Putamen (tissue), 1 donor: ENCODE measurements at places on chromosomes 7 and 10.

- no peak for DNase-seq
Observed at GRCh38 chr10:62723375-62723774, 81.1 kb upstream of the ADO start.

GRCh38 chr7:68900096-68900495, 698.2 kb upstream of the AUTS2 start:
- DNase-seq: no peak

- no peak for DNase-seq
Observed at GRCh38 chr10:93068411-93069244, 5.1 kb upstream of the CYP26A1 start.

DNA sequence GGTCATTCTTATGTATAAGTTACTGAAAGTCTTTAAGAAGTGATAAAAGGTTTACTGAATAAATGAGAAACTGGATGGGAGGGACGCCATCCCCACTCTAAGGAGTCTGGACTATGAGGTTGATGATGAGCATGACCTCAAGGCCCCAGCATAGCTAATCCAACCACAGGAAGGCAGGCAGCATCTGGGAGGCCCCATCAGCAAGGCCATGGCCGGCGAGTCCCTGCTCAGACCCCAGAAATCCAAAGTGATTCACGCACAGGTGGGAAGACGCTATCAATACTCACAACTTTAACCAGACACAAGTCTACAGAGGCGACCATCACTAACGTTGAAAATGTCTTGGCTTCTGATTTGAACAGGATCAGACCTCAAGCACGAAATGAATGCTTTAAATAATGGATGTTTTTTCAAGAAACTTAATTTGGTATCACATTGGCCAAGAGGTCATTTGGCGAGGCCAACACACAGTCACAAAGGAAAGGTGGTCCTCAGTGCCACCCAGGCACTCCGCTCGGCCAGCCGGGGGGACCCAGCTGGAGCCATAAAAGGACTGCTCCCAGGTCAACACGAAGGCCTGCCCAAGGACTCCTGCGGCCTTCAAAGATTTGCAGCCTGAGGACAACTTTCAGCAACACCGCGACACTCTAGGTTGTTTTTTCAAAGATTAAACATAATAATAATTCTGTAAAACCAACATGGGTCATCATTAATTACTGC, 228.5 kb downstream of the PTPRN2 start:
- DNase-seq: no peak

- no peak for DNase-seq
Observed at GRCh38 chr10:72333112-72334015, 21.4 kb downstream of the DNAJB12 start.

DNA sequence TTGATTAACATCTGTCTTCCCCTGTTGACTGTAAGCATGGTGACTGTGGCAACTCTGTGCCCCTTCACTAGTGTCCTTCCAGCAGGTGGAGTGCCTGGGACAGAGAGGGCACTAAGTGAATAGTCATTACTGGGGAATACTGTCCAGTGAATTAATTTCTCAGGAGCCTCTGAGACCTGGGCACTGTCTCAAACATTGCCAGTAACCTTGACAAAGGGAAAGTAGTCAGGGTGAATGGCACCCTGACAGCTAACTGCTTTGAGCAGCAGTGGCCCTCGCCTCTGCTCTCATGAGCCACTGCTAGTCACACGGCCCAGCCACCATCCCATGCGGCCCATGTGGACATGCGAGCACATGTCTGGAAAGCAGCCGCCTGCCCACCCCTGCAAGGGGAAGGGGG, 13.1 kb upstream of the GRB10 start:
- DNase-seq: no peak

- no peak for DNase-seq
Observed at GRCh38 chr10:43314626-43315495, 48.0 kb upstream of the RASGEF1A start.

GRCh38 chr7:55185941-55186609, 167.3 kb downstream of the EGFR start:
- no peak for DNase-seq

GRCh38 chr7:101113836-101114235, 13.1 kb upstream of the SERPINE1 start:
- no peak for DNase-seq

DNA sequence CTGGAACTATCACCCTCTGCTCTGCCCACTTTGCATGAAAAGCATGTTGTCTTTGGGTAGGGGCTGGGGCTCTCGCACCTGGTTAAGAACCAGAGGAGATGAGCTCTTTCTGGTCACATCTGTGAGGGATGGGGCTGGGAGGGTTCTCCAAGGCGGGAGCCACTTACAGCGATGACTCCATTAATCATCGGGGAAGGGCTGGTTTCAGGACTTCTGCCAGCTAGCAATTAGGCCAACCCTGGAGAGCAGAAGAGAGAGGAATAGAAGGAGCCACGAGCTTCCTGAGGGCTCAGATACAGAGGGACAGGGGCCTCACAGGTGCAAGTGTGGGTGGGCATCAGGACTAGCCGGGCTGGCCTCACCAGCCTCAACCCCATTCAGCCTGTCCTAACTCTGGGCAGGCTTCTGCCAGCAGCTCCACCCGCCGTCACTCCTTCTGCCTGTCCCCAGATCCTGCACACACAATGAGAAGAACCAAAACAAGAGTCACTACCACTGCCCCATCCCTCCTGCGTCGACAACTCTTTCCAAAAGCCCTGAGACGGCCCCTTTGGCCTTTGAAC, 8.4 kb downstream of the AQP1 start:
- no peak for DNase-seq

- DNase-seq: no peak
Observed at GRCh38 chr7:42852531-42852930, 59.3 kb downstream of the C7orf25 start.

DNA sequence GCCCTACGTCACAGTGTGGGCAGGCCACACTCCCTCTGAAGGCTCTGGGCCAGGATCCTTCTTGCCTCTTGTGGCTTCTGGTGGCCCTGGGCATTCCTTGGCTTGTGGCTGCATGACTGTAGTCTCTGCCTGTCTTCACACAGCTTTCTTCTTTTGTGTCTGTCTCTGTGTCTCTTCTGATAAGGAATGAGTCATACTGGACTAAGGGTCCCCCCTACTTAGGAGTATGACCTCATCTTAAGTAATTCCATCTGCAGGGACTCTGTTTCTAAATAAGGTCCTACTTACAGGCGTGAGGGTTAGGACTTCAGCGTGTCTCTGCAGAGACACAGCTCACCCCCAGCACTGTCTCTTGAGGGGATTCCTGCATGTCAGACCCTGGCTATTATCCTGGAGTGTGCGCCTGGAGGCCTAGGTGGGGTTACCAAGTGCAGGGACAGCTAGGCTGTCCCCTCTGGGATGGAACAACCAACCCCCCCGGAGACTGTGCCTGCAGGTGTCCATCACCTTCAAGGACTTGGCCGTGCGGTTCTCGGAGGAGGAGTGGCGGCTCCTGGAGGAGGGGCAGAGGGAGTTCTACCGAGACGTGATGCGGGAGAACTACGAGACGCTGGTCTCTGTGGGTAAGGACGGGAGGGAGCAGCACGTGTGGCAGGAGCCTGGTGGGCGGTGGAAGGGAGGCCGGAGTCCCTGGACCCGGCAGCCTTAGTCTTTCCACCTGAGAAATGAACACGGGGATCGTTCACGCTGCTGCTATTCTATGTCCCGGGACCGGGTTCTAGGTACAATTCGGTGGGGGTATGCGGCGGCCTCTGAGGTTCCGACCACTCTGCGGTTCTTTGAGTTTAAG, 54.1 kb downstream of the ZNF467 start:
- no peak for DNase-seq

DNA sequence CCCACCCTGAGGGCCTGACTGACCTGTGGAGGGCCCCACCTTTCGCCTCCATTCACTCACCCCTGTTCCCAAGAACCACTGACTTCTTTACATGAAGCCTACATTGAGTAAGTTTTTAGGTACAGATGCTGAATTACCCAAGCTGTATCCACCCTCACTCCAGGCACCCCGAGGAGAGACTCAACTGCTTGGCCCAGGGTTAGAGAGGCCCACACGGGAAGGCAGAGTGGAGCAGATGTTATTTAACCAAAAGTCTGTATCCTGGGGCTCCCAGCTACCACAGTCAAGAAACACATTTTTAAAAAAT, 213.1 kb upstream of the FRMD4A start:
- DNase-seq: no peak

GRCh38 chr10:71125749-71126107, 86.6 kb upstream of the UNC5B start:
- DNase-seq: no peak

DNA sequence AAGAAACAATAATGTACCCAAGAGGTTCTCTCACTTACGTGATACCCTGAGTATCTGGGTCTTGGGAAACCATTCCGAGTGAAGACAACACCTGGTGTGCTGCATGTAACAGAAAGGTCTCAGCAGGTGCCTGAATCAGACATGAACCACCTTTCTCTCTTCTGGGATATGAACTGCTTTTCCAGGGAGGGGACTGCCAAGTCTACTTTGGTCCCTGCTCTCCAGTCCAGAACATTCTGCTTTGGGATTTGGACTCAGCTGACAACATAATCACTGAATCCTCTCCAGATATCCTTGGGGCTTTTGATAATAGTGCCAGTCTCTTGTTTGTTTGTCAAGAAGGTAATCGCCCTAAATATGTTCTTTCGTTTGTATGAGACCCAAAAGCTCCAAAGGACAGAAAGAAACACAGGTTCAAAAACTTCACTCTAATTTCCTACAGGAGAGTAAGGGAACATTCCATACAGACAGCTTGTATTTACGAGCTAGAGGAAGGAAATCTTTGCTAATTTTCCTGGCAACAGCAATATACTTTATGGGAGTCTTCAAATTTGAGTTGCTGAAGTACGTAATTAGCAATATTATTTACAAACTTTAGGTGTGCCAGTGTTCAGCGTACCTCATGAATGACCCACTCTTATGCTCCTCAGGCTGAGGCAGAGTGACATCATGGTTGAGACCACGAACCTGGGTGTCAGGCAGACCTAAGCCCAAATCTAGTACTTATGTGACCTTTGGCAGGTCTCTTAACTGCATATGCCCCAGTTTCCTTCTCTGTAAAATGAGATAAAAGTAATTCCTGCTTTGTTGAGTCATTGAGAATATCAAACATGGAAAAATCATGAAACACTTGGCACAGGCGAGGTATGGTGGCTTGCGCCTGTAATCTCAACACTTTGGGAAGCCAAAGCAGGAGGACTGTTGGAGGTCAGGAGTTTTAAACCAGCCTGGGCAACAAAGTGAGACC, 5.4 kb downstream of the ABLIM1 start:
- no peak for DNase-seq

GRCh38 chr10:124641282-124642087, 102.7 kb downstream of the FAM53B start:
- no peak for DNase-seq

DNA sequence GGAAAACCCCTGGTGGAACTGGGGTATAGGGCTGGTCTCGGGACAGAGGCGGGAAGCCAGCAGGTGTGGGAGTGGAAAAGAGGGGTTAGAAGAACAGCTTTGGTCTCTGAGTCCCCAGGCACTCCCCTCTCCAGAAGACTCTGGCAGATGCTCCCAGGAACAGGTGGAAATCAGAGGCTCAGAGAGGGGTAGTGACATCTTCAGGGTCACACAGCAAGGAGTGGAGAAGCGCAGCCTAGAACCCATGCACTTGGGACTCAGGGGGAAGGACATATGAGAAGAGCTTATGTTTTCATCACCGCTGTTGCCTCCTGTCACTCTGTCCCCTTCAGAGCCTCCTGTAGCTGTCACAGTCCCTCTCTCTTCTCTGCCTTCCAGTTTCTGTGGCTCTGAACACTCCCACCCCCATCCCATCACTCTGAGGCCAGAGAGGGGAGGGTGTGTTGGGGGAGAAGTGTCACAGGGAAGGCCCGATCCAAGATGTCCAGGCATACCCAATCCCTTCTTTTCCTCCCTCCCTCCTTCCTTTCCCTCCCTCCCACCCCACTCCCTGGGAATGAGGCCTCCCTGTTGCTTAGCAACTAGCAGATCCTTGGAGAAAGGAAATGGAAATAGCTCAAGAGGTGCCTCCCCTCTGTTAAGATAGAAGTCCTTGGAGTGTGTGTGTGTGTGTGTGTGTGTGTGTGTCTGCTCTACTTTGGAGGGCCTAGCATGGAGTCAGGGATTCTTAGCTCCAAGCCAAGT, 32.0 kb downstream of the SRRM3 start:
- no peak for DNase-seq

- no peak for DNase-seq
Observed at GRCh38 chr7:156993021-156993924, 17.2 kb downstream of the MNX1 start.

- no peak for DNase-seq
Observed at GRCh38 chr10:86888585-86889381, 68.6 kb downstream of the MMRN2 start.

GRCh38 chr10:102468683-102469082, 17.3 kb upstream of the C10orf95 start:
- DNase-seq: no peak

DNA sequence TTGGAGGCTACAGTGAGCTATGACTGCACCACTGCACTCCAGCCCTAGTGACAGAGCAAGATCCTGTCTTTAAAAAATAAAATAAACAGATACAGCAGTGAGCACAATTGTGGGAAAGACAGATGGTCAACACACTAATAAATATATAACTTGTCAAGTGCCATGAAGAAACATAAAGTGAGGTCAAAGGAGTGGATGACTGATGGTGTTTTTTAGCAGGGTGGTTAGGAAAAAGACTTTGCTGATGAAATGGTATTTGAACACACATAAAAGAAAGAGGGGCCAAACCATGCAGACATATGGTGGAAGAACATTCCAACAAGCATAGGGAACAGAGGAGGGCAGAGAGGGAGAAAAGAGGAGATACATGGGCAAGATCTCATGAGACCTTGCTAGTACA, 392.7 kb upstream of the AUTS2 start:
- no peak for DNase-seq

- DNase-seq: no peak
Observed at GRCh38 chr10:67297637-67298181, 371.9 kb downstream of the LRRTM3 start.

DNA sequence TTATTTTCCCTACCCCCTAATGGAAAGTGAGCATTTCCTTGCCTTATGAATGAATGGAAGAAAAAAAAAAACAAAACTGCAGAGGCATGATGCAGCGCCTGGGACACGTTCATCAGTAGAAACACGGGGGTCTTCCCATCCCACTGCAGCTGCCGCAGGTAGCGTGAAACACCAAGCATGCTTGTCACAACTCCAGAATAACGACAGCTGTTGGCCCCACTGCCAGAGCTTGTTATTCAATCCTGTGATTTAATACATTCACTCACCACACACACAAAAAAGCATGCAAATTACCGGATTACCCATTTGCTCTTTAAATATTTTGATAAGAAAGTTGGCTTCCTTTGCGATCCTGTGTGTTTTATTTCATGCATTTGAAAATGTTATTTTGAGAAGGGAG, 48.4 kb upstream of the GNA12 start:
- DNase-seq: no peak

DNA sequence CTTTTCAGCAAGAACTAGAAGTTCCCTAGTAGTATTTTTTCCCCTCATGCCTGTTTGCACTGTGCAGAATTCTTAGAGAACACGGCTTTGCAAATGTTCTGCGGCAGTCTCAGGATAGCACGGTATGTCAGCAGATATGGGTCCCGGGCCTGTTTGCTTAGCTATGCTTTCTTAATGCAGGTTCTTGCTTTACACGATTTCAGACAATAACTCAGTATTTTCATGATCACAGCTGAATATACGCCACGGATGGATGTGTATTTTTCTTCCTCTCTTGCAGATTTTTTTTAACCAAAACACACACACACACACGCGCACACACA, 137.3 kb downstream of the HECW1 start:
- no peak for DNase-seq
